HFFc6 (cell line): ENCODE measurements at places on chromosomes 6 and 20.

GRCh38 chr20:63297371-63297781 is 4.4 kb downstream of the COL20A1 start:
- DNase-seq, result no peak

GRCh38 chr6:71334768-71335167 is 46.2 kb downstream of the OGFRL1 start:
- DNase-seq, result no peak

- no peak for DNase-seq
These were observed 70.5 kb downstream of the COL19A1 start for GRCh38 chr6:69936674-69937363.

- no peak for DNase-seq
These were observed 44.1 kb upstream of the GRM4 start for GRCh38 chr6:34189806-34190503.

- DNase-seq, result no peak
These were observed 122.3 kb downstream of the QKI start for GRCh38 chr6:163536770-163537169.

DNA sequence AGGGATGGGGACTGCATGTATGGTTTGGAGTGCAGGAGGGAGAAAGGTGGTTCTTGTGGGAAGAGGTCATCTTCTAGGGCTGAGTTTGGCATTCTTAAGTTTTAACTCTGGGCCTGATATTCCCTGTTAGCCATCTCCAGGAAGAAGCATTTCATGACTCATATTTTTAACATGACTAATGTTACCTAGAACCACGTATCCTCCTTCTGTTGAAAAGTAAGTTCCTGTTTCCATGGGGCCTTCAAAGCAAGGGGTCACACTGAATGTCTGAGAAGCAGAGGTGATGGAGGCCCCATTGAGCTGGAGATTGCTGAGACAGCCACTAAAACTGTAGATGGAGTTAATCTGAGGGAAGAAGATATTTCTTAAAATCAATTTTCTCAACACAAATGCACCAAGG is 30.2 kb downstream of the FAM229B start:
- peak; percentile 33 for DNase-seq

GRCh38 chr6:56808871-56809359 is 146.0 kb upstream of the BEND6 start:
- peak; percentile 91 for DNase-seq

DNA sequence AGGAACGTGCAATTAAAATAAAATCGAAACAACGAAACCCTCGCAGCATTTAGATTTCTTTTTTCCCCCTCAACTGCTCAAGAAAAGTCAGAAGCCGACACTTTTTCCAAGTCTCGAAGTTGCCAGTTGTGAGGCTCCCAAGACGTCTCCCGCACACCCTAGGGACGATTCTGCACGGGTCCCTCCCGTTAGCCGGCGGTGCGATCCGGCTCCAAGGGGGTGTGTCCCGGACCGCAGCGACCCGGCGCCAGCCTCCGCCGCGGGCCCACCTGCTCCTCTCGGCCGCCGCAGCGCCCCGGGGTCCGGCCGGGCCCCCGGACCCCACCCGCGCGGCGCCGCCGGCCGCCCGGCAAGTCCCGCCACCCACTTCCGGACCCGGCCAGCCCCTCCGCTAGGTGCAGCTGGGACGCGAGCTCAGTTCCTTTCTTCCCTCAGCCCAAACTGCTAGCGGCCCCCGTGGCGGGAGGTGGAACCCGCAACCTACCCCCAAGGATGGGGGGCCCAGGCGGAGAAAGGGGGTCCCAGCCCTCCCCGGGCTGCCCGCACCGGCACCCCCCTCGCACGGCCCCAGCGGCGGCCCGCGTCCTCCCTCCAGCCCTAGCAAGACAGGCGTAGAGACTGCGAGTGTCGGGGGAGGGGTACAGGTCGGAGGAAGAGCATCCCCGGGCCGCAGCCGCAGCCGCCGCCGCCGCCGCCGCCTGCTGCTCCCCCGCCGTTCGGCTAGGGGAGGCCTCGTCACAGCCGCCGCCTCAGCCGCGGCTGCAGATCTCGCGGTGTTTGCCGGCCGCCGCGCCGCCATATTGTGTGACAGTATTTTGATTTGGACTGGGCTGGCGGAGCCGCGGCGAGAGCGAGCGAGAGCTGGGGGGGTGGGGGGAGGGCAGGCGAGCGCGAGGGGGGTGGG is 520 bp upstream of the TAB2 start:
- peak; percentile 91 for DNase-seq
